Breast epithelium (tissue), 4 donors: ENCODE measurements at places on chromosomes 7 and 10. TPM values are rescaled to one million over a fixed set of nuclear protein-coding genes. Genes with fewer than 3 reads are reported as not detected.

The CARD11 gene
- total RNA-seq, result 2.9 TPM

The FAM171A1 gene
- 11.7 TPM for total RNA-seq

GRCh38 chr10:124354411-124355382 lies 64.0 kb downstream of the OAT start:
- DNase-seq, result no peak

GRCh38 chr7:29641651-29642050 lies 78.0 kb downstream of the PRR15 start:
- DNase-seq, result no peak

DNA sequence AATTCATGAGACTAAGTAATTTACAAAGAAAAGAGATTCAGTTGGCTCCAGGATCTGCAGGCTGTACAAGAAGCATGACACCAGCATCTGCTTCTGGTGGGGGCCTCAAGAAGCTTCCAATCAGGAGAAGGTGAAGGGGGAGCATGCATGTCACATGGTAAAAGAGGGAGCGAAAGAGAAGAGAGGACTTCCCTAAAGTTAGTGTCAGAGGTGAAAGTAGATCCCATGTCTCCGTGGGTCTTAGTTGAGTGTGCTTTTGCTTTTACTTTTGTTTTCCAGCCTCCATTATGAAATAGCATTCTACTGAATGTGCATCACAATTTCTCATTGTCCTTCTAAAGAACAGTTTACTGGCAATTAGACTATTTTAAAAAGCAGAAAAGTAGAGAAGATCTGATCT lies 213.6 kb upstream of the FZD1 start:
- no peak for DNase-seq

- DNase-seq, result no peak
Measured at GRCh38 chr10:26486304-26486703, 48.2 kb downstream of the APBB1IP start.

DNA sequence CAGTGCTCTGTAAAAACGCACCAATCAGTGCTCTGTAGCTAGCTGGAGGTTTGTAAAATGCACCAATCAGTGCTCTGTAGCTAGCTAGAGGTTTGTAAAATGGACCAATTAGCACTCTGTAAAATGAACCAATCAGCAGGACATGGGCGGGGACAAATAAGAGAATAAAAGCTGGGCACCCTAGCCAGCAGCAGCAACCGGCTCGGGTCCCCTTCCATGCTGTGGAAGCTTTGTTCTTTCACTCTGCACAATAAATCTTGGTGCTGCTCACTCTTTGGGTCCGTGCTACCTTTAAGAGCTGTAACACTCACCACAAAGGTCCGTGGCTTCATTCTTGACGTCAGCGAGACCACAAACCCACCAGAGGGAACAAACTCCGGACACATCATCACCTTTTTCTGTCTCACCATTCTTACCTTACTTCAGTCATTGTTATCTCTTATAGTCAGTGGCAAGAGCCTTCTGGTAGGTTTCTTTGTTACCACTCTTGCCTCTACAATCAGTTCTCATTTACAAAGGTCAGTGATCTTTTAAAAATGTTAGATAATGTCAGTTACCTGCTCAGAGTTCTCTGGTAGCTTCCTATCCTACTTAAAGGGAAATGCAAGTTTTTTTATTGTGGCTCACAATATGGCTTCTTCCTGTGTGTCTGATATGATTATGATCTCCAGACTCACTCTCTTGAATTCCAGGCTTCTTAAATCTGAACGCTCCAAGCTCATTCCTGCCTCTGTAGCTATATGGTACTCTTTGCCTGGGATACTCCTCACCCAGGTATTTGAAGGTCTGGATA lies 4.5 kb downstream of the STAM start:
- DNase-seq, result no peak
